ENCODE measurements at places on chromosomes 1 and 21.

DNA sequence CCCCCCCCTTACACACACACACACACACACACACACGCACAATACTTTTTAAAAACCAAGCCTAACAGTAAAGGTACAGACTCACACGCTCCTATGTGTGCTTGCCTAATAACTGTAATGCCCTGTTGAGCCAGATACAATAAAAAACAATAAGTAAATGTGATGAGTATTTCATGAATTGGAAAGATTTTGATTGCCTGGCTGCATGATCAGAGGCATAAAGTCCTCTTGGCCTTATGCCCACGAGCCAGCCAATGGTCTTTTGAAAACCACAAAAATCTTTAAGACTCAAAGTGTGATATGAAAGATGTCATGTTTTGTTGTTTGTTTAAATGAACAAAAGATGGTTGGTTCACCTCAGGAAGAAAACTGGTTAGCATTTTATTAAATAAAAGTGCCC, 441.9 kb upstream of the ZRANB2 start:
- no peak for DNase-seq

GRCh38 chr21:29064850-29065481, 8.5 kb downstream of the CCT8 start:
- no peak for DNase-seq

DNA sequence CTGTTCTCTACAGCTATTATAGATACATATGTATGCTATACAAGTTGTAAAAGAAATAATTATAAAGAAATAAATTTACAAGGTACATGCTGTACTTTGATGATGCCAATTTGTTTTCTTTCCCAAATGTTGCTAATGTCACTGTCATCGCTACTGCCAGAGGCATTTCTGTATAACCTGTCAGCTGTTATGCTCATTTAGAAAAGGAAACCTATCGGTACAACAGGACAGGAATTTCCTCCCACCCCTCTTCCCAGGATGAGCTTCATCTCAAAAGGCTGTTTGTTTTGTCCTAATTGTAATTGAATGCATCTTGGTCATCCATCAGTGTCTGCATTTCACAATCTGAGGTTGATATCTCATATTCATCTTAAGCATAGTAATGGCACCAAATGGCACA, 975.7 kb downstream of the TTLL7 start:
- DNase-seq, result no peak

DNA sequence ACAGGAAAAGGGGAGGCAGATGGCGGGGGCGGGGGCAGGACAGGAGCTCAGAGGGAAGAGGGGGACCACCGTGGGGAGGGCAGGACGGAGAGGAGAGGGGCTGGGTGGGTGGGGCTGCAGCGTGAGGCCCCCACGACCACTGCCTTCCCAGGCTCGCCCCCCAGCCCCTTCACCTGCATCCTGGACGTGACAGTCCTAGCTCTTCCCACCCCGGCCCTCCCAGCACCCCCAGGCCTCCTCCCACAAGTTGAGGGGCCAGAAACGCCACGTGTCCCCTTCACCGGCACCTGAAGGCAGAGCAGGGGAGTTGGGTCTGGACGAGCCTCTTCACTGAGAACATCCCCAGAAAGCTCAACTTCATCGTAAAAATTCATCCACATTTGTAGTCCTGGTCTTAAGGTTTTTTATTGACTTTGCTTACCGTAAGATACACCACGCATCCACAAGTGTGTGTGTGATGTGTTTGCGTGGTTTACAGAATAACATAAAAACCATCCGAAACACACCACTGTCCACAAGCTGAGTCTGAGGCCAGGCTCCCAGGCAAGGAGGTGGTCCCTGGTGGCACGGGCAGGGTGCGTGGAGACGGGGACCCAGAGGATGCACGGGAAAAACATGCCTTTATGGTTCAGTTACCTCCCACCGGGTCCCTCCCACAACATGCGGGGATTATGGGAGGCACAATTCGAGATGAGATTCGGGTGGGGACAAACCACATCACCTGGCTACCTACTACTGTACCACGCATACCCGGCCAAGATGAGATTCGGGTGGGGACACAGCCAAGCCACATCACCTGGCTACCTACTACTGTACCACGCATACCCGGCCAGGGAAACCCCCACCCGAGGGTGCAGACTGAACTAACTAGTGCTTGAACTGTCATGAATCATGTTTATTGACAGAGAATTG, 13.9 kb upstream of the COL18A1 start:
- no peak for DNase-seq

DNA sequence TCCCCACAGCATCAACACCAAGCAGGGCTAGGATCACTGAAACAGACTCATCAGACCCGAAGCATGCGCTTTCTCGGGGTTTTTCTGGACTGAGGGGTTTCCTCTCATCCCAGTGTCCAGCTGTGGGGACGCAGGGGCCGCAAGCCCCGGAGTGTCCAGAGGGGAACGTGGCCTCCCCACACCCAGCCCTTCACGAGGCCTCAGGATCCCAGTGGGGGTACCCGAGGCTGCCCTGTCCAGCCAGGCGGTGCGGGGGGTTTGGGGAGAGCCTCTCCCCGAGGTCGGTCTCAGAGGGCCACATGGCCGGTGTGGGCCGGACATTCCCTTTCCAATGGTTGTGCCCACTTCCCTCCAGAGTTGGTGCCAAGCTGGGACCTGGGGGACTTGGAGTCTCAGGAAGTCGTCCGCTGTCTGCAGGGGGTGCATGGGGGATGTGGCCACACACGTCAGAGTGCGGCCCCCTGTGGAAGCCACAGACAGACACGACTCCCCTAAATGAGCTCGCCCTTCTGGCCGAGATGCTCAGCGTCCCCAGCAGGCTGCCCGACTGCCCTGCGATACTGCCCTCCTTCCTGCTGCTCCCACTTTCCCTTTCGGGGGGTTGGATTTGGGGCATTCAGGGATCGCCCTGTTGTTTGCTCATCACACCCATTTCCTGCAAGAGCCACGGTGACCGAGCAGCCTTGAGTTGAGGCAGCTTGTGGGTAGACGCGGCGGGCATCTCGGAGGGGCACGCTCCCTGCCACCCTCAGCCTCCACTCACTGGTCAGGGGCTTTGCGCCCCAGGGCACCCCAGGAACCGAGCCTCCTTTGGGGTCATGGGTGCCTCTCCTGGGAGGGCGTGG, 4.1 kb downstream of the COL6A1 start:
- no peak for DNase-seq

- peak; percentile 94 for DNase-seq
Measured at GRCh38 chr1:223444411-223444810, 51.2 kb downstream of the CCDC185 start.

GRCh38 chr1:218171302-218171893, 113.7 kb upstream of the RRP15 start:
- peak; percentile 20 for DNase-seq

DNA sequence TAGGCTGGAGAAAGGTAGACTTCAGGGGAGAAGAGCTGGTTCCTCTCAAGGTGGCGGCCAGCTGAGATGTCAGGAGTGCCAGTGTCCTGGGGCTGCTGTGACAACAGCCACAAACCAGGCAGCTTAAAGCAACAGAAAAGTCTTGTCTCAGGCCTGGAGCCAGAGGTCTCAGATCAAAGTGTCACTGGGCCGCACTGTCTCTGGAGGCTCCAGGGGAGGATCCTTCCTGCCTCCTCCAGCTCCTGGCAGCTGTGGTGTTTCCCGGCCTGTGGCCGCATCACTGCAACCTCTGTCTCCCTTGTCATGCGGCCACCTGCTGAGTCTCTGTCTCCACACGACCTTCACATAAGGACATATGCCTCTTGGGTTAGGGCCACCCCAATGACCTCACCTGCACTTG, 24.4 kb upstream of the TSPEAR start:
- DNase-seq, result no peak

- no peak for DNase-seq
Measured at GRCh38 chr1:69673321-69673720, 105.6 kb downstream of the LRRC7 start.

DNA sequence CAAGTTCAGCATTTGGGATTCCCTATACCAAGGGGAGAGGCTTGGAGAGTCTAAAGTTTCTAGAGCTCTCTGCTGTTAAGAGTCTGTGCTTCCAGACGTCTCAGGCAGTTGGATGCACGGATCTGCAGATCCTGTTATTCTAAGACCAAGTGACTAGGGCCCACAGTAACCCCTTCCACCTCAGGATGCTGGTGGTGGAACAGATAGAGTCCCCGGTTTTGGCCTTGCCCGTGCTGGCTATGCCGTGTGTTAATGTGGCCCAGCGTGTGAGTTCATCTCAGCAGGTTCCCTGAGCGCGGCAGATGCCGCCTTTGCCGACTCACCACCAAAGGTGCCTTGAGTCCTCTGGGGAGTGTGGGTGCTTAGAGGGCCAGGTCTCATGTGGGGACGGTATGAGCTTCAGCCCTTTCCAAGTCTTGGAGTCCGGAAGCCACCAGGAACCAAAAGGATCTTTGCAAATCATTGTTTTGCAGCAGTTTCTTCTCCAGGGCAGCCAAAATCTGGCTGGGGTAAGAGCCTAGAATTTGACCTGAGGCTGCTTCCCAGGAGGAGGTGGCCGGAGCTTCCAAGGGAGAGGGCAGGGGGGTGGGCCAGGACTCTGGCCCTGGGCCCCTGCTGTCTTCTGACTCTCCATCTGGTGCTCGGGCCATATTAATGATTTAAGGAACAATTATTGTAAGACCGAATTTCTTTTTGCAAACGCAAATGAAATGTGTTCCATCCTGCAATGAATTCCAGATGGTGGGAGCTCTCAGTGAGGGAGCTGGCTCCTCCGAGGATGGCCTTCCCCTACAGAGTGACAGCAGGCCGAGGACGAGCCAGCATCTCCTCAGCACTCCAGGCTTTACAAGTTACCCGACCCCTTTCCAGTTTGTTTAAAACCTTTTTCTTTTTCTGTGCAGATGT, 205.7 kb downstream of the FOXD2 start:
- no peak for DNase-seq

DNA sequence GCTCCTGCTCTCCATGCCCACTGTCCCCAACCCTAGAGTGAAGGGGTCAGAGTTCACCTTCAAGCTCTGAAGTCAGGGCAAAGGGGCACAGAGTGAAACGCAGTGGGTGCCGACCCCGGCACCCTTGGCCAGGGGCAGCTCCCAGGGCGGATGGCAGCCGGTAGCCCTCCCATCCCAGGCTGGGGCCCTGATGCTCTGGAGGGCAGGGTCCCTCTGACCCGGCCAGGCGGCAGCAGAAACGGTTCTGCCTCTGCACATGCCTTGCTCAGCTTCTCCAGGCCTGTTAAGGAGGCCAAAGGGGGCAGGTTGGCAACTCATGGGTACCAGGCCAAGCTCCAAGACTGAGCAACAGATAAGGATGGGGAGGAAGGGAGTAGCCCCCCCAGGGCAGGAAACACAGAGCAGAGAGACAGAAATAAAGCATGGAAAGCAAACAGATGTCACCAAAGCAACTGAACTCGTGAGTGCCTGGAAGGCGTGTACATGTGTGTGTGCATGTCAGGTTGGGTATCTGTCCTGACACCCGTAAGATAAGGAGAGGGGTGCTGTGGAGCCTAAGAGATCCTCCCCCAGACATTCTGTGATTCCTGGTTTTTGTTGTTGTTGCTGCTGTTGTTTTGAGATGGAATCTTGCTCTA, 112.3 kb upstream of the IFFO2 start:
- no peak for DNase-seq

DNA sequence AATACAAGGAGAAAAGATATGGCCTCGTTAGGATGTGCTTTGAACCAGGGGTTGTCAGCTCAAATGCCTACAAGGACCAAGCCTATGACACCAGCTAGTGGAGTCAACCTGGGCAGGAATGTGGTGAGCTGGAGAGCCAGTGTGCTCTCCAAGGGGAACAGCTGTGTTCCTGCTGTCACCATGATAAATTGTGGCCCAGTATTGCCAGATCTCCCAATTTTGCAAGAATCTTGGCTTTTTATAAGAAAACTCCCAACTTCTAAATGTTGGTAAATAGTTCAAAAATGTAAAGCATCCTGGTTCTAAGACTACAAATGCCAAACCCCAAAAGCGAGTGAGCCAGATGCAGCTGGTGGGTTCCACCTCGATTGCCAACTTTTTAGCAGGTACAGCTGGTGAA, 391.1 kb downstream of the PLPP3 start:
- DNase-seq, result no peak

- DNase-seq, result no peak
Measured at GRCh38 chr1:234127026-234127671, 222.7 kb downstream of the SLC35F3 start.

- no peak for DNase-seq
Measured at GRCh38 chr1:158227904-158228623, 26.2 kb upstream of the CD1A start.

GRCh38 chr1:27659497-27660299, 12.3 kb downstream of the IFI6 start:
- DNase-seq, result no peak

DNA sequence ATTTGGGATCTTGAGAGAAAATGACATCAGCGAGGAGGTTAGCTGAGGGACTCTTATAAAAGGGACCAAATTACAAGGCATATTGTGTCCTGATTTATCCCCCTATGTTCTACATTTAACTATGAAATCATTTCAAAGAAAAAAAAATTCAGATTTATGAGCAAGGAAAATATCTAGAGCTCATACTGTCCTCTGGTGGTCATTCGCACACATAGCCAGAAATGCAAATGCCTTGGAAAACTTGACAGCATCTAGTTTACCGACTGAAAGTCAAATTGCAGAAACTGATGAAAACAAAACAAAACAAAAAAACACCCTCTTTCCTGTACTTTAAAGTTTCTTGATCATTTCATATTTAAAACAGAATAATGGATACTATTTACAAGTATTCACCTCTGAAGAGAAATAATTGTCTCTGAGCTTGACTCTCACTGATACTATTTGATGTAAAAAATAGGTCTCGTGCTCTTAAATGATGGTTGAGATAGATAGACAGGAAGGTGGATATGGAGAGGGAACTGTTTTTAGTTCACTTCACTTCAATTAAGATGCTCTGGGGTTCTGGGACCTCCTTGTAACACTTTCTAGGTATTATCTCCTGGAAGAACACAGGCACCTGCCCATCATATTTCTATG, 253.8 kb downstream of the PCP4 start:
- peak; percentile 9 for DNase-seq

DNA sequence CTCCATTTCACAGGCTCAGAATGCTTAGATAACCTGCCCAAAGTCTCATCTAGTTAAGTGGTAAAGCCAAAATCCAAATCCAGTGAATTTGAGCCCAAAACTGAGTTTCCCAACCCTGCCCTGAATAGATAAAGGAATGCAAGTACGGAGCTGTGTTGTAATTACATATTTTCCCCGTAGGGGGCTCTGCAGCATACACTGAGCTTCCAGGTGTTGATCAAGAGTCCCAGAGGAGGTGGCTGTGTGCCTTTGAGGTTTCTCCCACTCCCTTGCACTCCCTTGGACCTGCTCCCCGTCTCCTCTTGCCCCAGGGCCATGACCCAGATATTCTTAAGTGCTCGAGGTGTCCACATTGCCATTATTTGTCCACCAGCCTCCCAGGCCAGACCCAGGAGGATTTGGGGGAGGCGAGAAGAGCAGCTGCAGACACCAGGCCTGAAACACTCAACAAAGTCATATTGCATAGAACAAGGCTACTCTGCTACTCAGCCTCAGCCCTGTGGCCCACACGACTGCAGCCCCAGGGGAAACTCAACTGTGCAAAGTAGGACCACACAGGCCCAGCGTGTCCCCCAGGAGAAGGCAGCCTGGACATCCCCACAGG, 18.4 kb upstream of the LY9 start:
- DNase-seq, result no peak

Measured in RCC 7860 (cell line).